ENCODE measurements at places on chromosomes 5 and 9.

- DNase-seq, result no peak
Measured at GRCh38 chr9:93712896-93713295, 136.5 kb downstream of the PHF2 start.

DNA sequence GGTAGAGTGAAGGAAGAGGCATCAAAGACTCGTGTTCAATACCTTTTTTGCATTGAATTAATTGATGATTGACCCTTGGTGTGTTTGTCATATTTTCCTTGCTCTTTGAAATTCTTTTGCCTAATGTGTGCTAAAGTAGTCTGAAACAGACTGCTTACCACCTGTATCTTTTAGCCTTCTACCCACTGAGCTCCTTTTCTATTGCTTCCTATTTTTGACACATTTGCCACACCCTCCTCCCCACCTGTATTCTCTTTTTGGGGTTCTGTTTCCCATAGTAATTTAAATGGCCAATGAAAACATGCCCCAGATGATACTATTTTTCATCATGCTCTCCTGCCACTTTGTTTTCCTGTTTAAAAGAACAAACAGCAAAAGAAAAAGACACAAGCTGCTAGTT is 78.5 kb downstream of the ZCCHC7 start:
- DNase-seq, result no peak

- DNase-seq, result no peak
Measured at GRCh38 chr5:67092535-67092934, 104.1 kb downstream of the CD180 start.

DNA sequence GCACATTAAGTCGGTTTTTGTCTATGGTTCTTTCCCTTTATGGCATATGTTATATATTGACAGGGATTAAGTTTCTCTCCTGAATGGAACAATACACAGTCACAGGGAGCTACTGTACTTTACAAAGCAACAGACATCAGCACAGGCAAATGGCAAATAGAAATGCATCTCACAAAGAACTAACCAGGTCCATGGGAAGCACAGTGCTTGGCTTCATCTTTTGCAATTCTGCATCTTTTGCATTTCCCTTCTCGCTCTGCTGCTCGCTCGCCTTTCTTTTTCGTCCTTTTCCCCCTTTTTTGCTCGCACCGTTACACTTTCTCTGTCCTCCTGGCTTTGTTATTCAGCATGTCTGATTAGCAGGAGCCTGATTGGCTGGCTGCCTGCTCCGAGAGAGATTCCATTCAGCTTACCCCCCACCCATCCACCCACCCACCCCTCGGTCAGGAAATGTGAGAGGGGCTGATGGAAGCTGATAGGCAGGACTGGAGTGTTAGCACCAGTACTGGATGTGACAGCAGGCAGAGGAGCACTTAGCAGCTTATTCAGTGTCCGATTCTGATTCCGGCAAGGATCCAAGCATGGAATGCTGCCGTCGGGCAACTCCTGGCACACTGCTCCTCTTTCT is at the start of gene ADAMTSL1:
TSS of gene ADAMTSL1 (plus strand) at position 502 of the 628 bp plus-strand sequence. CDS start at position 582, 80 bp downstream.
- peak; percentile 45 for DNase-seq

- no peak for DNase-seq
Measured at GRCh38 chr9:7089406-7090193, 331.8 kb downstream of the KDM4C start.
